Hematopoietic multipotent progenitor cell treated with erythropoietin and hydrocortisone succinate and interleukin-3 and kit ligand, for 4 days (in vitro differentiated cells): ENCODE measurements at places on chromosomes 5 and 9.

GRCh38 chr9:128215491-128216409 is 12.6 kb downstream of the DNM1 start:
- no peak for DNase-seq

- no peak for DNase-seq
Observed at GRCh38 chr5:1420211-1421195, 24.7 kb downstream of the SLC6A3 start.

DNA sequence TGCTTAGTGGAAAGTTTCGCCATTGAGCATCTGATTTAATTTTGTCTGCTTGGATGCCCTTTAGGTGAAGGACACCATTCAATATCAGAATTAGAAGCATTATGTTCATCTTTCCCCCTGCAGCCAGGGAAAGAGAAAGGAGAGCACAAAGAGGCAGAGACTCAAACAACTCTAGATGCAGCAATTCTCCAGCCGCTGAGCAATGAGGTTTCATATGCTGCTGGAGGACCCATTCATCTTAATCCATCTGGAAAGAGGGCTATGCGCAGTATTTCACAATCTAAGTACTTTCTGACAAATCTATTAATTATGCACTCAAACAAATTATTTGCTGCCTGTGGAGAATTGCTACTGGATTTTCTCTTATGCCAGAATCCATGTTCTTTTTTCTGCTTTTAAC is 527.0 kb upstream of the TUSC1 start:
- no peak for DNase-seq

DNA sequence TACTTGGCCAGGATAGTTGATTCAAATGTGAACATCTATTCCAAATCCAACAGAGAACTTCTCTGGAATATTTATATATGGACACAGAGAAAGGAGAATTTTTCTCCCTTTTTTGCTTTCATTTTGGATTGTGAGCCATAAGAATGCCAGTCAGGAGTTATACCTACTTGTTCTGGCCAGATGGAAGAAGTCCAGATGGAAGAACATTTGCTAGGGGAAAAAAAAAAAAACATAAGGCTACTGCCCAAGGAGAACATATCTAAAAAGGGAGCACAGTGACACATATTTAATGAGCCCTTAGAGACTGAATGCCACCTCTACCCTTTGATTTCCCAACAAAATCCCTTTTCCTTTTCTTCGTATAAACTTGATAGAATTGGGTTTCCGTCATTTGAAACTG is 61.7 kb upstream of the PPP2R2B start:
- DNase-seq, result no peak

DNA sequence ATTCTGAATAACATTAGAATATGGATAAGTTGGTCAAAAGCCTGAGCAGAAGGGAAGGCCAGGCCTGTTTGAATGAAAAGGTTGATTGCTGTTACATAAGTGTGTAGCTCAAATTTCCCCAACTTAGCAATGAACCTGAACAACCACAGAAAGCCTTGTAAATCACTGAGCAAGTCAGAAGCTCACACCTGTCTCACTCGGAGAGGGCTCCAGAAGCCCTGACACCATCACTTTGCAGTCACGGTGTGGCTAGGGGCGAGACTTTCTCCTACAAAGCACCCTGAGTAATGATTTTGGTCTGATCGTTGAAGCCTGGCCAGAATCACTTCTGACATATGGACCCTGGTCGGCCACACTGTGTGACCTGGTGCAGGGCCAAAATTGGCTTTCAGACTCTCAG is 62.0 kb downstream of the MTX3 start:
- no peak for DNase-seq

GRCh38 chr9:135065804-135066203 is 21.7 kb upstream of the OLFM1 start:
- DNase-seq, result no peak

GRCh38 chr5:553874-554273 is 29.6 kb upstream of the SLC9A3 start:
- no peak for DNase-seq

DNA sequence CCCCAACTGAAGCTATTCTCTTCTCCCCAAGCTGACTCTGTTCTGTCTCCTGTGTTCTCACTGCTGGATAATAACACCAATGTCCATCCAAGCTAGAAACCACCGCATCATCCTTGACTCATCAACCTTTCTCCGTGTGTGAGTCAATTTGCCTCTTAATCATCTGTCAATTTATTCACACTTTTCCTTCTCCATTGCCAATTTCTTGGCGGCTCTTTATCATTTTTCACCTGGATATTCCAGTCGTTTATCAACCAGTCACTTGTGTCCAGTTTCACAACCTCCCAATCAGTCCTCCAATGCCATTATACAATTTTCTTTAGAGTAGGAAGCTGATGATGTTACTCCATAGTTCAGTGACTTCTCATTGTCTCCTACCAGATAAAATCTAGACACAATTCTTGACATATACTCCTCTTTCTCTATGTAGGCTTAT is 45.4 kb upstream of the LIFR start:
- no peak for DNase-seq

GRCh38 chr5:79983618-79984017 is 7.4 kb downstream of the MTX3 start:
- no peak for DNase-seq

DNA sequence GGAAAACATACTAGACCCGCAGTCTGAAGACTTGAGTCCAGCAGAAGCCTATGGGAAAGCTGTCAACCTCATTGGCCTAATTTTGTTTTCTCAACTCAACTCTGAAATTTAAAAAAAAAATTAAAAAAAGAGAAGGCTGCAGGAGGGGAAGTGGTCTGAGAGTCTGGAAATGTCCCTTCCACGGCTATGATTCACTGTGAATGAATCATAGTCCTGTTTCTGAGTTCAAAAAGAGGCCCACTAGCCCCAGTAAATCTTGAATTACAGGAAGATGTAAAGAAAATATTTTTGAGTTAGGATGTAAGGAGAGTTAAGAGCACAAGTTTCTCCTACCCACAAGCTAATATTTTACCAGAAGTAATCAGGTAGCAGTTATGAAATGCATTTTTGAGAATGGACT is 565.5 kb upstream of the DMAC1 start:
- peak; percentile 9 for DNase-seq

- no peak for DNase-seq
Observed at GRCh38 chr5:12522116-12522515, 617.9 kb upstream of the CTNND2 start.

DNA sequence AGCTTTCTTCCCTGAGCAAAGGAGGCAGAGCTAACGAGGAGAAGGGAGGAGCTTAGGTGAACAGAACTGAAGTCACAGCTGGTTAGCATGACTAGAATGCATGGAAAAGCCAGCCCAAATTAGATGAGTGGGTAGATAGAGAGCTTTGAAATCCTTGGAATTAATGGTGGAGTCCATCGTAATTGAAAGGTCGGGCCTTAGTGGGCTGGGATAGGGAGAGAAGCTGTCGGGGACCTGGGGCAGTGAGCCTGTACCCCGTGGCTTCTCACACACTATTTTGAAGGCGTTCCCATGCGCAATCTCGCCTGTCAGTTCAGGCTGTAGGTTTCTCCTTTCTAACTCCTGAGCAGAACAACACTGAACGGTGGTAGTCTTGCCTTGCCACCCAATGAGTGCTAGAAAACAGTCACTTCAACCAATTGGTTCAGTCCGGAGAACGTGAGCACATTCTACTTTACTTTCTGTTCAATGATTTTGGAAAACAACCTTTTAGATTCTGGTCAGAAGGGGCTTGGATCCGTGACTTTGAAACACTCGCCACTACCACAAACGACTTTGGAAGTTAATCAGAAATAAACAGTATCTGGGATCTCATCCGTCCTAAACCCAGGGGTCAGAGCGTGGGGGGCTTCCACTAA is 655 bp upstream of the RAI14 start:
- peak; percentile 36 for DNase-seq

DNA sequence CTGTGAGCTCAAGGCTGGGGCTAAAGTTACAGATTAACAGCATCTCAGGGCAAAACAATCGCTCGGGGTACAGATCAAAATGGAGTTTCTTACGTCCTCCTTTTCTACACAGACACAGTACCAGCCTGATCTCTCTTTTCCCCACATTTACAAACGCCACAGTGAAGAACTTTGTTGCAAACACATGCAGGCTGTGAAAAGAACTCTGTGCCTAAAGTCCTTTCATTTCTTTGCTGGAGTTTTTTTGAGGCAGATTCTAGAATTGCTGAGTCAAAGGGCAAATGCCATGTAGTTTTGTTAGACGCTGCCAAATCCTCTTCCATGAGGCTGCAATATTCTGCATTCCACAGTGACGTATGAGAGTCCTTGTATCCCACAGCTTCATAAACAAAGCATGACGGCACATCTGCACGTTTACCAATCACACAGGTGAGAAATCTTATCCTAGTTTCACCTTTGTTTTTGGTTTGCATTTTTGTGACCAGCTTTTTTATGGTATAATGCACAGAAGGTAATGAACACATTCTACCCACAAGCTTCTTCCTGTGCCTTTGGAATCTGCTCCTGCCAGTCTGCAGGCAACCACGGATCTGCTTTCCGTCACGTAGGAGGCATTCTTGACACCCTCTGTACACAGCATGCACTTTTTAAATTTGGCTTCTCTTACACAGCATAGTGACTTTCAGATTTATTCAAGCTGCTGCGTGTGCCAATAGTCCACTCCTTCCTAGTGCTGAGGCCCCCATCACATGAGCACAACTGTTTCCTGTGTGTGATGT is 44.6 kb upstream of the LPCAT1 start:
- peak; percentile 21 for DNase-seq

DNA sequence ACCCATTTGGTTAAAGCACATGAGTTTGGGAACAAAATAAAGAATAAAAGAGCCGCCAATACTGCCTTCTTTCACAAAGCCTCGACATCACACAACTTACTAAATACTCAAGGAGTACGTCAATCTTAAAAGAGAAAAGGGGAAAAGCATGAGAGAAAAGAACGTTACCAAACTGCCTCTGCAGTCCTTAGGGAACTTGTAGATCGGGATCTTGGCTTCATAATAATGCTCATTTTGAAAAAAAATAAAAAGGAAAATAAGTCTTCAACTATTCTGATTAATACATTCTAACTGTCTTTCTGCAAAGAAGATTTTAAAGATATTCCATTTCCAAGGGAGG is 618.4 kb downstream of the PDE4D start:
- DNase-seq, result peak; percentile 15

- DNase-seq, result no peak
Observed at GRCh38 chr5:167871091-167871490, 420.4 kb upstream of the WWC1 start.

DNA sequence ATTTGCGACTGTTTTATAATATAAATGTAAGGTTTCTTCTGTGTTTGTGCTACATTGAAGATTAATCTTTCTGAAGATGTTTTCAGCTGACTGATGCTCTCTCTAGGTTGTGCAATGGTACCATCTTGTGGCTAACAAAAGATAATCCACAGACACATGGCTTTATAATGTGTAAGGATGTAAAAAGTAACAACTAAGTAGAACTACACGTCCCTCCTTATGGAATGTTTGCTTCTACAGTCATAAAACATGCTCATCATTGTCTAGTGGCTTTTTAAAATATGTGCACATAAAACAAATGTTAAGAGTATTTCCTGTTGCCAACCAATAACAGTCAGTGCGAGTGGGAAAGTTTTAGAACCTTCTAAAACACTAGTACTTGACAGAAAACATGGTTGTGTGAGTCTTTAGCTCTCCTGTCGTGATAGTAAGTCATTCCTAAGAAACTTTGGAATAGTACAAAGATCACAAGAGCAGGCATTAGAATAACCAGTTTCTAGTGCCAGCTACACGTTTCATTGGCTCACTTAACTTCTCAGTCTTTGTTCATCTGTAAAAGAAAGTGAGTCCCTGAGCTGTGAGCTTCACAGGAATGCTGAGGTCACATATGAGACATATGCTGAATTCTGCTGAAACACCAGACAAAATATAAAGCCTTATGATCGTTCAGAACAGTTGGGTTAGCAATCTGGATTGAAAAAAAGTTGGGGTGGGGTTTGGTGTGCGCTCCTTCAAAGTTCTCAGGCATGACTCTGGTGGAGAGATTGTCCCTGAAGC is 75.7 kb upstream of the GLIS3 start:
- peak; percentile 44 for DNase-seq

DNA sequence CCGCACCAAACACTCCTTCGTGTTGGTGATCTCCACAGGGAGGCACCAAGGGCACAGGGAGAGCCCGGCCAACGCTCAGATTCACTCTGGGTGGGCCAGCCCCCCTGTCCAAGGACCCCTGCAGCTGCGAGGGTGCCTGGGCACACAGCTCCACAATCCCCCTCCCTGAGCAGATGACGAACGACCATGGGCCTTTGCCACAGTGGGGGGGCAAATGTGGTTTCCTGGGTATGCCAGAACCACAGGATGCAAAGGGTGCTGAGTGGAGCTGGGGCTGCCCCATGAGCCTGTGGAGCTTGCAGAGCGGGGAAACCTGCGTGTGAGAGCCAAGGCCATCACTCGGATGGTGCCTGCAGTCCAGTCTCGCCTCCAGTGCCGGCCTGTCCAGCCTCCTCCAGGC is 31.0 kb downstream of the LPCAT1 start:
- DNase-seq, result no peak

GRCh38 chr5:94830520-94830919 is 212.1 kb downstream of the SLF1 start:
- DNase-seq, result peak; percentile 35

- DNase-seq, result no peak
Observed at GRCh38 chr5:40224421-40224820, 455.3 kb upstream of the PTGER4 start.

DNA sequence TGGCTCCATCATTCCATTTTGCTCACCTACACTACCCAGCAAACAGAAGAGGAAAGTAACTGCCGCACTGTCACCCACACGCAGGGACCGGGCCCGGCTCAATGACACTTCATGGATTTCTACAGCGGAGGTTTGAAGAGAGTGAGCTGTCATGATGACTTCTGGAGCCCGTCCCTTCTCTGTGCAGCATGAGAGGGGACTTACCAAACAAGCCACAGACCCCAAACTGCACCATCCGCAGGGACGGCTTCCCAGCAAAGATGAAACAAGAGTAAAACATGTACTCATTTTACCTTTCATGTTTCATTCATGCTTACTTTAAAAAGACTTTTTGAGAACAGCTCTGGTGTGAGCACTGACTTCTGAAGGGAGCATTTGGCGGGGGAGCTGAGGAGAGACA is 99.5 kb downstream of the TLE1 start:
- DNase-seq, result no peak

DNA sequence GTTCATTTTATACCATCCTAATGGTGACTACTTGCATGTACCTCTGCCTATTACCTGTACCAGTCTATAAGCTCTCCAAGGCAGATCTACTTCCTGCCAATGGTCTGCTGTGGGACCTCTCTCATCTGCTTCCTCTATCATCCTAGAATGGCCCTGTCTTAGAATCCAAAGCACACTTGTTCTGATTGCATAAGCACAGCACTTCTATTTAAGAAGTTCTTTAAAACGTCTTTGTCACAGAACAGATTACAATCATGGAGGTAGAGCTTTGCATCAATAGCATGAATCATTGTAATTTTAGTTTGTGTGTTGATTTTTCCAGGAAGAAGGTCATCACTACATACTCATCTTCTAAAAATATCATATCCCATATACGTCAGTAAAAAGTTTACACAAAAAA is 131.8 kb upstream of the ACOT12 start:
- peak; percentile 66 for DNase-seq
